T47D (cell line): ENCODE measurements at places on chromosomes 2 and 18.

DNA sequence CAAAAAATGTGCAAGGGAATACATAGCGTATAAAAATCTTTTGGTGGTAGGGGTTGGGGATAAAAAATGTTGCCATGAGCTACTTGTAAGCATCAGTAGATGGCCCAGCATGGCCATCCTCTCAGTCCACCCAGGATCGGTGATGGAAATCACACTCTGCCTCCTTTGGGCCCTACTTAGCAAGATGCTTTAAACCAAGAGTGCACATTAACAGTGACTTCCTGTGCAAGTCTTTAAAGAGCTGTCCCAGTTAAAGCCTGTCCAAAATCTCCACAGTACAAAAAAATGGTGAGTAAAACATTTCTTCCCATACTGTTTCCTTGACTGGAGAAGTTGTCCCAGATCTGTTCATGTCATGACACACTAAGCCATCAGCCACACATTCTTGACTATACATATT is 18.0 kb downstream of the ANKRD44 start:
- DNase-seq: no peak

- no peak for DNase-seq
Observed at GRCh38 chr2:27194538-27195354, 17.1 kb upstream of the ATRAID start.

DNA sequence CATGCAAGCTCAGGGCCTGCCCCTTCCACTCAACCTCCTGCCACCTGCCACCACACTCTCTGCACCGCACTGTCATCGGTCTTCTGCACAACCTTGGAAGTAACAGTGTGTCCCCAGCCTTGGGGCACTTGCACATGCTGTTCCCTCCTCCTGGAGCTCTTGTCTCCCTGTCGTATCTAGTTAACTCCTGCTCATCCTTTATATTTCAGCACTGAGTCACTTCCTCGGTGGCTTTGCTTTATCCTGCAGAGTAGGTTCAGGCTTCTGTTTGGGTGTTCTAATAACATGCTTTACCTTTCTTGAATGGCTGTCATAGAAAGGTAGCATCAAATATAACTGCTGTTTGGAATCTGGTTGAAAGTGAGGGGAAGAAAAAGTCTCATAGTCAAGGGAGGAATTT is 25.3 kb downstream of the PAX8 start:
- DNase-seq: no peak

DNA sequence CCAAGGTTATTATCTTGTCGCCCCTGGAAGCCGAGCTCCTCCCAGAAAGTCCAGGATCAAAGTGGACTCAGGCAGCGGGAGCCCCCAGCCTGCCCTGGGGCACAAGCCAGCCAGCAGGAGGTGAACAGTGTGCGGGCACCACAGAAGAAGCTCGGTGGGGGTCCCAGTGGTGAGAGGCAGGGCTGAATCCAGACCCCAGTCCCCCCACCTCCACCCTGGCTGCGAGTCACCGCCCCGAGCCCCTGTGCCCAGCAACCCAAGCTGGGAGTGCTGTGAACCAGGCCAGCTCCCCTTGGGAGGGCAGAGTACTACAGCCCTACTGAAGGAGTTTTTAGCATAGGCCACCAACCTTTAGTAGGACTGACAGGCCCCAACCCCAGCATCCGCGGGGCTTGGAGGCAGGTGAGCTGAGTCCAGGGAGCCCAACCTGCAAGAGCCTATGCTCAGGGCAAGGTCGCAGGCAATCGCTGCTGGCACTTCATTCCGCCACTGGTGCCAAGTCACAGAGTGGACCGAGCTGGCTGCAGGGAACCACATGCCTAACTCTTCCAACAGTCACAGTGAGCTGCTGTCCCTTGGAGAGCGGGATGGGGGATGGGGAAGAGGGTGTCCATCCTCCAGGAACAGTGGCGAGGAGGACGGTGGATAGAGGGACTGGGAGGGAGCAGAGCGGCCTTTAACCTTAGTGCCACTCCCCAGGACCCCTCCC is 3.0 kb downstream of the PIEZO2 start:
- no peak for DNase-seq

DNA sequence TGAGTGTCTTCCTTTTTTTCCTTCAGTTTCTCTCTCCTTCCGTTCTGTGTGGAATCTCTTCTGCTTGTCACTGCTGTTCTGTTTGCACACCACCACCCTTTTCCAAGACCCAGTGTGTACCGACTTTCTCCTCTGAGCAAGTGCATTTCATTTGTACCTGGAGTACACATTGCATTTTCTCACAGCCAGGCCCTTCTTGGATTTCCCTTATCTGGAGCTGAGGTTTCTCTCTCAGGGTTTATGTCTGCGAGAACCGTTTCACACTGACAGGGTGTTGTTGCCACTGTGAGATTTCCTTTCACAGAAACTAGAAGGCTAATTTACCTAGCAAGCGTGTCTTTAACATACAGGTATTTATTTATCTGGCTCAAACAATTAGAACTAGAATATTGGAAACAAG is 26.2 kb downstream of the NCOA1 start:
- no peak for DNase-seq

DNA sequence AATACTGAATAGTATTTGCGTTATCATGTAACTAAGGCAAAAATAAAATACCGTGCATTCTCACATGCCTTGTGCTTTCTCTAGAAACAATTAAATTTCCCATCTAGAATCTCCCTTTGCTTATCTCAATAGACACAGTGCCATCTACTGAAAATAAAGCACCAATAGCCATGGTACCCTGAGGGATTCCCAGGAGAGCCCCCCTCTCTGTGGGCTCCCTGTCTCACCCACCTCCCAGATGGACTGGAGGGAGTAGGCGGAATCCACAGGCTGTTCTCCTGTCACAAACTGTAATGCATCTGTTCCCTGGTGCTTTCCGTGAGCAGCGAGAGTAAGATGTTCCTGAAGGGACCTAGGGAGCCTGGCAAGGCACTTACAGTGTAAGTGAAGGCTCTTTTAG is 112.4 kb upstream of the UPP2 start:
- DNase-seq: no peak

GRCh38 chr18:22946846-22947245 is 13.7 kb downstream of the RBBP8 start:
- no peak for DNase-seq

DNA sequence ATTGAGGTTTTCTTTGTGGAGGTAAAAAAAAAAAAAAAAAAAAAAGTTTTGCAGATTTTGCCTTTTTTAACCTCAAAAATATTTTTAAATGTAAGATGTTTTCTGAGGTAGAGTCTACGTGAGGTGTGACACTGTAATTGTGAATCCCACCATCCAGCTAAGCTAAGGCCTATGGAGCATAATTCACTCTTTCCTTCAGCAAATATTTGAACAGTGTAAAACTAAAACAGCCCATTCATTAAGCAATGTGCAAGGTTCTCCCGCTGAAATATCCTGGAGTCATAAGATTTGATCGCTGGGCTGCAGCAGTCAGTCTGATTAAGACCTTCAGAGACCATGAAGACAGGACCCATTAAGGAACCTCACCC is 105.1 kb downstream of the HNRNPLL start:
- no peak for DNase-seq

GRCh38 chr2:167504695-167505094 is 616.4 kb downstream of the XIRP2 start:
- no peak for DNase-seq

GRCh38 chr18:74868461-74868860 is 270.8 kb downstream of the ZNF407 start:
- no peak for DNase-seq

DNA sequence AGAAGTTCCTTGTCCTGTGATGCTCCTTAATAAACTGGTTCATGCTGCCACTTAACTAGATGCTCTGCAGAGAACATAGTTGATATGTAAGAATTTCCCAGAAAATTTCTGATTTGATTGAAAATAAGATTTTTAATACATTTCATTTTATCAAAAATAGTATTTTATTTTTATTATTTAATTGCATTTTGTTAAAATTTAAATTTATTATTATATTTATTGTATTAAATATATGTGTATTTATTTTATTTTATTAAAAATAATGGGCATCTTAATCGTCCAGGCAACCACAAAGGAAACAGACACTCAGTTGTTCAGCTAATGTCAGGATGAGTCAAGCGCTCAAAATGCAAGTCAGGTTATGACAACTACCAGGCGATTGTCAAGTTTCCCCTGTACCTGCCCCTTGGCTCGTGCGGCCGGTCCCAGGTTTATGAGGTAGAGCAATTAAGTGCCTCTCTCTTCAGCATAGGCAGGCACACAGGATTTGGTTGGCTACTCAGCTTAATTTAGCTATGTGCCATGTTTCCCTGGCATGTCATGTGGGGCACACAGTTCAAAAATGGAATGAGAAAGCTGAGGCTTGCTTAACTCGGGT is 361.2 kb downstream of the RND3 start:
- DNase-seq: no peak

GRCh38 chr2:46239847-46240181 is 57.4 kb upstream of the EPAS1 start:
- no peak for DNase-seq

- DNase-seq: no peak
Observed at GRCh38 chr2:231277962-231278361, 79.5 kb downstream of the ARMC9 start.

DNA sequence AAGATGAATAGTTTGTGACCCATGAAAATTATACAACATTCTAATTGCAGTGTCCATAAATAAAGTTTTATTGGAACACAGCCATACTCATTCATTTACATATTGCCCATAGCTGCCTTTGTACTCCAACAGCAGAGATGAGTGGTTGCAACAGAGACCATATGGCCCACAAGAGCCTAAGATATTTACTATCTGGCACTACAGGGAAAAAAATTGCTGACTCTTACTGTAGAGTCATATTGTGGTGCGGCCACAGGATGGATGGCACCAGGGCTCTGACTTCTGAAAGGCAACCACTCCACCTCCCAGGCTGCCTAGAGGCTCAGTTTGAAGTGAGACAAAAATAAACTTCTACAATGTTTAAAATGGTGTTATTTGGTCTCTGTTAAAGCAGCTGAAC is 404.0 kb upstream of the ATP5MC3 start:
- no peak for DNase-seq

GRCh38 chr2:47079515-47080412 is 75.3 kb downstream of the STPG4 start:
- DNase-seq: no peak

DNA sequence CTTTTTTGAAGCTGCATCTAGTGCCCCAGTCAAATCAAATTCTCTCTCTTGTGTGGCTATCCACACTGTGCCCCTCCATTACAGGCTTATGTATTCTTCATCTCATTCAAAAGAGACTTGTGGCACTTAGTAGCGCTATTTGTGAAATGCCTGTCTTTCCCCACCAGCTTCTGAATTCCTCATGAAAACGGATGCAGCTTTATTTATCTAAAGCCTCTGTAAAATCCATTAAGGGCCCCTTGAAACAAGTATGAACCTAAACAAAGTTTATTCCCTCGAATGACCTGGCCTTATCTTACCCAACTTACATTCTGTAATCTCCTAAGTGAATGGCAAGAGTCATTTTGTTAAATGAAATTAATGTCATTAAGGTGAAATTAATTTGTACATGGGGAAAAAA is 417.4 kb upstream of the PIK3C3 start:
- DNase-seq: no peak

GRCh38 chr2:30272761-30273573 is 41.6 kb downstream of the LBH start:
- DNase-seq: no peak

DNA sequence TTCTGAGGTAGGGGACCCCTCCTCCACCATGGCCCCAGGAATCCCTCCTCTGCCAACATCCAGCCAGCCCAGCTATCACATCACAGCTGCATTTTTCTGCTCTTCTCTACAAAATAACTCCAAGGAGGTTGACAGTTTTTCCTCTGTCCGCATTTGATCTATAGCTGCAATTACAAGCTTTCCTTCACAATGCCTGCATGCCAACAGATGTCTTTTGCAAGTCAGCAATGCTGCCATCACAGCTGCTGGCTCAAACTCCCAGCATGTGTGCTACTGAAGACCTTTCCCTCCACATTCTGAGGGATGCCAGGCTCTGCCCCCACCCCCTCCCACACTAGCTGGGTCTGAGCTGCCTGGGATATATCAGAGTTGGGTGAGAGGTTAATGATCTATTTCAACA is 51.7 kb downstream of the MCFD2 start:
- DNase-seq: no peak

GRCh38 chr2:128726236-128726635 is 407.6 kb upstream of the HS6ST1 start:
- no peak for DNase-seq

DNA sequence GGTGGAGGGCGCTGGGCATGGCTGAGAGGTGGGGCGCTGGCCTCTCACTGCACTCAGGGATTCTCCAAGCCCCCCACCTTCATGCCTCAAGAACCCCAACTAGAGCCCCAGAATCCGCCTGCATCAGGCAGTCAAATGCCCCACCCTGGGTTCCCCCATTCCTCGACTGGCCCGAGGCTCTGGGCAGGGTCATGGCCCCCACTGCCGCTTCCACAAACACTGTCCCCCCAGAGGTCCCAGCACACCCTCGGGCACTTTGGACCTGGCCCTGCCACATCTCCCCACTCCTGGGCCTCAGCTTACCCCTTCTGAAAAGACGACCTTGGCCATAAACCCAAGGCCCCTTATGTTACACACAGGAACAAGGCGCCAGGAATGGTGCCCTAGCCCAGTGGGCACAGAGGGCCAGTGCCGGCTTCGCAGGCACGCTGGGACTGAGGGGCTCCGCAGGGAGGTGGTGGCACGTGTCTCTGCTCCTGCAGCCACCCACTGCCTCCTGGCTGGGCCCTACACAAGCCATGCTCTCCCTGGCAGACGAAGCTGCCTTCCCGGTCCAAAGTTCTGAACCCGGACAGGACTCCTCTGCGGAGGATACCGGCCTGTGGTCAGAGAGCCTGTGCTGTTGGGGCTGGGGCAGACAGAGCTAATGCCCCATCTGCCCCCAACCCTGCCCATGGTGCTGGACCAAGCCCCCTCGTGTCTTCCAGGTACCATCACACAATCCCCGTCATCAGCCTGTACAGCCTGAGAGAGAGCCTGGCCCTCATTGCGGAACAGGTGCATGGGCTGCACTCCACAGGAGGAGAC is 6.8 kb downstream of the AGXT start:
- no peak for DNase-seq

GRCh38 chr2:147862859-147863516 is 18.2 kb downstream of the ACVR2A start:
- no peak for DNase-seq

- peak; percentile 62 for DNase-seq
Observed at GRCh38 chr2:200288670-200289429, 17.6 kb upstream of the SPATS2L start.

DNA sequence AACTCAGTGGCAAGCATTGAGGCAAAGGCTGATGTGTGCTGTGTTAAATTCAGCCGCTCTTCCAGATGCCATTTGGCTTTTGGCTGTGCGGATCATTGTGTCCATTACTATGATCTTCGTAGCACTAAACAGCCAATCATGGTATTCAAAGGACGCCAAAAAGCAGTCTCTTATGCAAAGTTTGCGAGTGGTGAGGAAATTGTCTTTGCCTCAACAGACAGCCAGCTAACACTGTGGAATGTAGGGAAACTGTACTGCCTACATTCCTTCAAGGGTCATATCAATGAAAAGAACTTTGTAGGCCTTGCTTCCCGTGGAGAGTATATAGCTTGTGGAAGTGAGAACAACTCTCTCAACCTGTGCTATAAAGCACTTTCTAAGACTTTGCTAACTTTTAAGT is 195.5 kb upstream of the RAB12 start:
- peak; percentile 22 for DNase-seq

- DNase-seq: no peak
Observed at GRCh38 chr2:219408204-219408603, 10.0 kb upstream of the DES start.
